ENCODE measurements at places on chromosomes 6 and 20.

GRCh38 chr6:167652701-167653095, 174.0 kb upstream of the AFDN start:
- DNase-seq = no peak

DNA sequence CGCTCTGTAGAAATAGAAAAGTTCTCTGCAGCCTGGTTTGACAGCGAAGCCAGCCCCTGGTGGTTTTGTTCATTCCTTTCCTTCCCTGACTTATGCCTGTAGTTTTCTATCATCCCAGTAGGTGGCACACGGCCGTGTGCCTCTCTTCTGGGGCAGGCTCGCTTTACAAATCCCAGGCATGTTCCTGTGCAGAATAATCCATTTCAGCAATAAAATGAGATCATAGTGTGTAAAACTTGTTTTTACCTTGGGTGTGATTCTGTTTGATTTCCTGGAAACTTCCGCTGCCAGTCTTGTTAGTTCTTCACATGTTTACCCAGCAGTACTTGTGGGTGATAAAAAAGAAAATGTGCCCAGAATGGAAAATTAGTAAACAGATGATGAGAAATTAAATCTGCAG, 7.4 kb upstream of the INSM1 start:
- peak; percentile 58 for DNase-seq

DNA sequence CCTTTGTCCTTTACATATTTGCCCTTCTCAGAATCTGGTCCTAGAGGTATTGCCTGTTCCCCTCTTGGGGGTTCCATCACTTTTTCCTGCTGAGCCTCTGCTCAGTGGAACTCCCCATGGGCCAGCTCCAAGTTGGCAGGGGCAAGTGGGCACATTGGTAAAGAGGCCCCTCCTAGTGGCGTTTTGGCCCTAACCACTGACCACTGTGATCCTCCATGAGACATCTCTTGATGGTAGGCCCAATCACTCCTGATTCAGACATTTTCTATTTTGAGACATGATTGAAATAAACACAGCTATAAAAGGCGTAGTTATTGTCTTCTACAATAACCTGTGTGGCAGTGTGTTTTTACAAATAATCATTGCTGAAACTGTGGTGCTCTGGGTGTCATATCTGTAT, 83.0 kb downstream of the RREB1 start:
- DNase-seq = no peak

- DNase-seq = peak; percentile 2
Observed at GRCh38 chr6:30826961-30827342, 57.4 kb upstream of the DDR1 start.

- peak; percentile 44 for DNase-seq
Observed at GRCh38 chr20:5402903-5403531, 86.3 kb upstream of the PROKR2 start.

DNA sequence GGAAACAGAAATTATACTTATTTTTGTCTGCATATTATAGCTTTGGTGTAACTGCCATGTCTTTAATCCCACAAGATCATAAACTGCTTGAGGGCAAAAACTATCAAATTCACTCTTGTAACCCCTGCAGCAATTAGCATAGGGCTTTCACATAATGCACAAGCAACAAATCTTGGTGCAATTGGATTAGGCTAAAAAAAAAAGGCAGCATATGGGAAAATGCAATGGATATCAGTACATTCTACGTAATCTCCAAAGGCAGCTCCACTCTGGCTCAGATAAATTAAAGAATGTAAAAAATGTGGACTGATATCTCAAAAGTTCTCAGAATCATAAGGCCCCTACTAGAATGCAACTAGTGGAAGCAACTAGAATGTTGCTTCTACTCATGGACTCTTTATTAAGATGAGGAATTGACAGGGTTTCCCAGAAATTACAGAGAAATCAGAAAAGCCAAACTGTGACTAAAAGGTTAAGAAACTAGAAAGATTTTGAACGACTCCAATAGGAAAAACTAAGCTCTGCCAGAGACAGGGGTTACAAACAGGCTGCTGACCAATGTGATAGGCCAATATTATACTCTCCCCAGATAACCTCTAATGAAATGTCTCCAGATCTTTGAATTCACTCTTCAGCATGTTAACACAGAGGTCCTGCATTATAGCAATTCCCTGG, 55.0 kb downstream of the FILIP1 start:
- DNase-seq = no peak

Data from inflammatory macrophage (primary cell).